ENCODE measurements at places on chromosomes 1 and 21. TPM values are rescaled to one million over a fixed set of nuclear protein-coding genes. Genes with fewer than 3 reads are reported as not detected.

CD1C gene
- not detected for total RNA-seq

DNA sequence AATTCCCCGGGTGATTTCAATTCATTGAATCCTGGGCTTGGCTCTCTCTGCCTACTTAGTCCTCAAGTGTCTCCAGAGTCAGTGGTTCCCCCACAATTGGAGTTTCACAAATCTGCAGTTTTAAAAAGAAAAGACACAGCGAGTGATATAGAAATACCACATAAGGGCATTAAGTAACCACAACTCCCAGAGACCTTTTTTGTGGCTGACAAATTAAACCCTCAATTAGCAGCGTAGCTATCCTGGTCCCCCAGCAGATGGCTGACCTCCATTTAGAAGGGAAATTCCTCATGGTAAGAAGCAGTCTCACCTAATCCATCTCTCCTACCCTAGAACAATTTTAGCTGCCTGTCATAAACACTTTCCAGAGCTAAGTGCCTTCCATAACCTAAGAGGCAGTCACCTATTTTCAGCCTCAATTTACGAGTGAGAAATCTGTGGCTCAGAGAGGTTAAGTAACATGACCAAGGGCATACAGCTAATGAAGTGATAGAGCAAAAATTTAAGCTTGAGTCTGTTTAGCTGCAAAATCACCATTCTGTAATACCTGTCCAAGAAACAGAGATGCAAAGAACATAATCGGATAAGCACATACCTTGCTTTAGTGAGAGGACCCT lies 56.0 kb upstream of the NBPF3 start:
- DNase-seq, result no peak

DNA sequence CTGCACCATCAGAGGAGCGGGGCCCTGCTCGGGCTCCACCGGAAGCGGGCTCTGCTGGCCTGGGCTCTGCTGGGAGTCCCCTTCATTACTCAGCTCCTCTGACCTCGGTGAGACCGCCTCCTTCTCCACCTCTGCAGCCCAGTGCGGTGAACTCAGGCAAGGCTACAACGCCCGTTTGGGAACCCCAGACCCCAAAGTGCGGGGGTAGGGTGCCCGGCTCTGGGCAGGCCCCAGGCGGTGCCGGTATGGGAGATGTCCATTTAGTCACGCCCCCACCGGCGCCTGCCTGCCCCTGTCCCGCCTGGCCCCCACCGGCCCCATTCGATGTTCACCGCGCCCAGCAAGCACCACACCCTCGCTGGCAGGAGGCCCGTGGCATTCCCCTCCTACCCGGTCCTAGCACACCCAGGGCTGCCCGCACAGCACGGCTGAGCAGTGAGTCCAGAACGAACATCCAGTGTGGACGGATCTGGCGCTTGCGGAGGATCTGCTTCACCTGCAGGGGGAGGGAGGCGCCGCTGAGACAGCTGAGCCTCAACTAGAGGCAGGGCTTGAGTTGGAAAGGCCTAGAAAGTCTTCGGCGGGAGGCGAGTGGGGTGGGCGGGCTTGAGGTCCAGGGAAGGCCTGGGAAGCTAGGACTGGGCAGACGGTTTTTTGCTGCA lies 10.0 kb downstream of the MAP3K6 start:
- no peak for DNase-seq

GRCh38 chr1:150544204-150544603 lies 5.0 kb upstream of the ADAMTSL4 start:
- DNase-seq, result no peak

CAMSAP2 gene
- total RNA-seq, result 26.1 TPM

FCRLB gene
- total RNA-seq, result 0.60 TPM

RPL5 gene
- total RNA-seq, result 1,217 TPM

DNA sequence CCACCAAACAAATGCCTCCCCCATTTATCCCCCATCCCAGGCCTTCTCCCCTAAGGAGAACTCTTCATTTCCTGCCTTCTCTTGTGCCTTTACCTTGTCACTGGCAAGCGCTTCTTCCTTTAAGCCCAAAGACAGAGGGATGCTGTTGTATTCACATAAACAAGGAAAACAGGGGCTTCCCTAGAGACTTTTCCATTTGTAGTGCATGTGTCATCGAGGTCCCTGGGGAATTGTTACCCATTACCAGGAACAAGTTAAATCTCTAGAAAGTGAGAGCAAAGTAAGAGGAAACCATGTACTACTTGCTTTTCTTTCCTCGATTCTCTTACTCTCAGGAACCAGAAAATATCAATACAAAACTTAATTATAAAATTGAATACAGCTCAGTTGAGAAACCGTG lies 114.4 kb upstream of the DPT start:
- no peak for DNase-seq
